ELF-1 (cell line): ENCODE measurements at places on chromosomes 3 and 15.

DNA sequence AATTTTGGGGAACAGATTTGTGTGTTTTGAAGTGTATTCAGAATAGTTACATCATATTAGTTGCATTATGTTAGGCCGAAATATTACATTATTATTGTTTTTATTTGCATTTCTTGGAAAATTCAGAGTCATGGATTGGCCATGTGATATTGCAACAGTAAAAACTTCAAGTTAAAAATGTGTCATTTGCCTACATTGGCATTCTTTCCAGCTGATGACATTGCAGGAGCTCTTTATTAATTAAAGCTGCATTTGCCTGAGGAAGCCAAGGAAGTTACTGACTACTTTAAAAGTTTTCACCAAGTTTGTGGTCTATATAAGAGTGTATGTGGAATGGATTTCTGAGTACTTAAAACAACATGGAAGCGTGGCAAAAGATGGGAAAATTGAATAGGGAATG is 726.4 kb upstream of the SGO1 start:
- no peak for DNase-seq

GRCh38 chr3:160278210-160278609 is 53.0 kb downstream of the C3orf80 start:
- no peak for DNase-seq

GRCh38 chr3:88810455-88810854 is 297.0 kb upstream of the EPHA3 start:
- no peak for DNase-seq

DNA sequence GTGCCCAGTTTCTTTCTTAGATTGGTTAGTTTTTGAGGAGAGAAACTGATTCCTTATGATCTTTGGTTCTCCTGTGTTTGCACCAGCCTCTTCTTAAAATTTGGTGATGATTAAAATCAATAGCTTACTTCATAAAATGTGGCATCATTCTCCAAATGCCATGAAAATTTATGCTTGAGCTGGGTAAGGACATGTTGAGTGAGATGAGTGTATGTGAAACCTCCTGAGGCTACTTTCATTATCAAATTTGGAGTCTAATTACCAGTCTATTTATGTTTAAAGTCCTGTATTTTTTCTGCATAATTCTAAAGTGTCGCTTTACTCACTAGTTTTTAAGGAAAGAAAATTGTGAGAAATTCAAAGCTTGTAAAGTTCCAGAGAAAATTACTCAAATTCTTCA is 102.1 kb downstream of the DIPK2A start:
- no peak for DNase-seq

- no peak for DNase-seq
These were observed 4.0 kb upstream of the SKIL start for GRCh38 chr3:170353485-170353884.

DNA sequence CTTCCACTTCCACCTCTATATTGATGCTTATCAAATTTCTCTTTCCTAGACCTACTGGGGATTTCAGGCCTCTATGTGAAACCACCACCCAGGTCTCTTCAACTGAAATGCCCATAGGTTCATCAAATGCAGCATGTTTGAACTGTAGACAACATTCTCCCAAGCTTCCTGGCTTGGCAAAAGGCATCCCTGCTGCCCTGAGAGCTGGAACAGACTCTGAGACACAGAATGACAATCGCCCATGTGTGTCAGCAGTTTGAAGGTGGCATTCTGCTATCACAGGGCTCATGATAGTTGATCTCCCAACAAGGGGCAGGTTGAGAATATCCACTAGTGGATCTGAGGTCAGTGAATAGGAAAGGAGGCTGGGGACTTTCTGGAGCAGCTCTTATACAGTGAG is 200.7 kb downstream of the RPLP1 start:
- no peak for DNase-seq

DNA sequence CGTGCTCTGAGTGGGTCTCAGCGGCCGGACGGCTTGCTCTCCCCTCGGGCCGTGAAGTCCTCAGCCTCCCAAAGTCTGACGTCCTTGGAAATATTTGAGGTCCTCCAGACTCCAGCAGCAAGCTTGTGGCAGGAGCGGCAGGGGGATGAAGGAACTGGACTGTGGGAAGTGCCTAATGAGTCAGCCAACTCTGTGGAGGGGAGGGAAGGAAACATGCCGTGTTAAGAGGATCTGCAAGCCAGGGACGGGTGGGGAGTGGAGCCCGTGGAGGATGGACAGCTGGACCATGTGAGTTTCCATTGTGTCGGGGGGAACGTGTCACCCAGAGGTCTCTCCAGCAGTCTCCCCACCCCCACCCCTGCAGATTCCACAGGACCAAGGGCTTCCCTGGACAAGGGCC is 39.4 kb upstream of the IDH2 start:
- DNase-seq: no peak

DNA sequence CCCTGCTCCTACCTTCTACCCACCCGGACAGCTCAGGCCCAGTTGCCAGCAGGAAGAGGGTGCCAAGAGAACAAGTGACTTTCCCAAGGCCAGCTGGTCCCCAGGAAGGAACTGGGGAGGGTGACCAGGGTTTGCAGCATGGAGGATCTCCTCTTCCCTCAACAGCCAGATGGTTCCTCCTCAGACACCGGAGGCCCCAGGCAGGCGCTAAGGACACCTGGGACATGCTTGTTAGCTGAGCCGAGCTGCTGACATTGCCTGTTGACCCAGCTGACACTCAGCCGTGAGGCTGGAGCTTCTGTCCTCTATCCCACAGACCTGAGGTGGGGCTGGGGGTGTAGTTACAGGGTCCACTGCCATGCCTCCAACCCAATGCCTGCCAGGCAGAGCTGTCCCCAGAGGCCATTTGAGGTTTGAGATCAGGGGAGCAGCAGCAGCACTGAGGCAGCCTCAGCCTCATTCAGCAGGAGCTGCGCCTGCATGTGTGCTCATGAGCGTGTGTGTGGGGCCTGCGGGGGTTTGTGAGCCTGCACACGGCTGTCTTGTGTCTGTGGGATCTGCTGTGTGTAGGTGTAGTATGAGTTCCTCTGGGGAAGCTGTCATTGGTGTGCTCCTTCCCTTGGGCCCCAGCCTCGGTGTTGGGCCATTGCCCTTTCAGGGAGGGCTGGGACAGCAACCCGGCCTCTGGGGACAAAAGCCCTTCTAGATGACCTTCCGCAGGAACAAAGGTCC is 7.1 kb downstream of the CPLX3 start:
- no peak for DNase-seq

DNA sequence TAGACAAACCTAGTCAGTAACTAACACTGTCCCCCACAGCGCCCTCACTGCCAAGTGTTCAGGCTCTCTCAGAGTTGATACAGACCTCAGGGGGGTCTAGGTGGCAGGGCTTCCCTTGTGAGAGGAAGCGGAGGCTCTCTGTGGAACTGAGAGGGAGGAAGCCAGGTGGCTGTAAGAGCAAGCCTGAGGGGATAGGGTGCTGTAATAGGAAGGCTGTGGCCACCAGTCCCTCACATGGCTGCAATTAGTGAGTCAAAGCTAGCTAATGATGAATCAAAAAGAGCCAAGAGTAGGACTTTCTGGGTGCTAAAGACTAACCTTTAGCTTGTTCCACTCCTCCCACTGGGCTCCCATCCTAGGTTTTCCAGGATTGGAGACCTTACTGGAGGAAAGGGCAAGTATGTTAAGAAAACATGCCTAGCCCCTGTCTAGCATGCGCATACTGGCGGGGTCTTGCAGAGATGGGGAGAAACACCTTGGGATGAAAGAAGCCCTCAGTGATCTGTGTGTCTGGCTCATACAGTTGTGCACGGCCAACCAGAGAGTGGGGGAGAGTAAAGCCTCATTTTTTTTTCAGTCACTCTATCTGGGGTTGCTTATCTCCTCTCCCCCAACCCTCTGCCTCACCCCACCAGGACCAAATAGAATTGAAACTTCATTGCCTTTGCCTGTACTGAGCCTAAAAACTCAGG is 13.3 kb upstream of the SOX2 start:
- DNase-seq: peak; percentile 34

- no peak for DNase-seq
These were observed 50.0 kb downstream of the STRIT1 start for GRCh38 chr3:155243512-155243921.

- DNase-seq: no peak
These were observed 1020.3 kb downstream of the NAALADL2 start for GRCh38 chr3:175879417-175879816.

GRCh38 chr15:47812470-47812999 is 95.2 kb downstream of the SEMA6D start:
- no peak for DNase-seq

DNA sequence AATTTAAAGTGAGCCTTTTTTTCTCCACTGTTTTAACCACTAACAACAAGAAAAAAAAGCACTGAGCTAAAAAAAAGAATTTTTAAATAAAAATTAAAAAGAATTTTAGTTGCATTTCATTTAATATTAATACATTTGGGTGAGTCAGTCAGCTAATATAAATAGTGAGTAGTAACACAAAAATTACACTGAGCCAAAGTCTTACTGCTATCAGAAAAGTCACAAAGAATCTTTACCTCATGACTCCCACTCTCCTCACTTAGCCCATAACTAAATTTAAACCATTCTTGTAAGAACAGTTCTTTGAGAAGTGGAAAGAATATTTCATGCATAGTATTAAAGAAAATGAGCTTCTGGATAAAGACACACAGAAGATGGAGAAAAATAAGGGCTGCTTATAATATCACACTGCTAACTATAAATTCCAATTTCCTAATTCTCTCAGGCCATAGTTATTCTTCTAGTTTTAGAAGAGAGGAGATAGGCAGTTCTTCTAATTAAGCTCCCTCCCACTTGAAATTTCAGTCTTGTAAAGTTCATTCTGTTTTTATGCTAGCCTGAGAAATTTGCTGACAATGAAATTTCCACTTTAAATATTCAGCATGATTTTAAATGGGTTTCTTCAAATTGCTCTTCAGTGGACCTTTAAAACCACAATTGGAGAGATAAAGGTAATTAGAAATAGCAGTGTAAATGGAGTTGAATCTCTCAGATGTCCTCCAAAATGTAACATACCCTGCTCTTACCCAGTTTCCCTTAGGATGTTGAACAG is 17.6 kb downstream of the SHQ1 start:
- DNase-seq: no peak

- no peak for DNase-seq
These were observed 621.8 kb downstream of the MECOM start for GRCh38 chr3:169041677-169042171.

GRCh38 chr15:63460210-63461155 is 43.9 kb upstream of the USP3 start:
- no peak for DNase-seq

DNA sequence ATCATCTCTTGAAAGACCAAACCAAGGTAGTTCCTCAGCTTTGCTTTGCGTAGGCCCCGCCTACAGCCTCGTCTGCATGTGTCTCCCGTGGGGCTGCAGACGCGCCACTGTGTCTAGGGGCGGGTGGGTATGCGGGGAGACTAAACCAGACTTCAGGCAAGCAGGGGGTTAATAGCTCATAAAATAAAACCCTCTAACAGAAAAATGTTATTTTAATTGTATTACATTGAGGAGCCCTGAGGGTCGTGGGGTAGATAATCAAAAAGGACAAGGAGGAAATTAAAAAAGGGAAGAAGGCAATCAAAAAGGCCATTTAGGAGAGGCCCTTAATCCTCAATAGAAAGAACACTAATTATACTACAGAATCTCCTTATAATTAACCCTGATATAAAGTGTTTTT is 247.6 kb upstream of the ICE2 start:
- no peak for DNase-seq

- DNase-seq: peak; percentile 38
These were observed 6.1 kb upstream of the PLSCR4 start for GRCh38 chr3:146256851-146257486.

GRCh38 chr3:141274411-141275031 is 42.9 kb downstream of the PXYLP1 start:
- no peak for DNase-seq

- no peak for DNase-seq
These were observed 1215.5 kb downstream of the ROBO2 start for GRCh38 chr3:78255403-78255802.

DNA sequence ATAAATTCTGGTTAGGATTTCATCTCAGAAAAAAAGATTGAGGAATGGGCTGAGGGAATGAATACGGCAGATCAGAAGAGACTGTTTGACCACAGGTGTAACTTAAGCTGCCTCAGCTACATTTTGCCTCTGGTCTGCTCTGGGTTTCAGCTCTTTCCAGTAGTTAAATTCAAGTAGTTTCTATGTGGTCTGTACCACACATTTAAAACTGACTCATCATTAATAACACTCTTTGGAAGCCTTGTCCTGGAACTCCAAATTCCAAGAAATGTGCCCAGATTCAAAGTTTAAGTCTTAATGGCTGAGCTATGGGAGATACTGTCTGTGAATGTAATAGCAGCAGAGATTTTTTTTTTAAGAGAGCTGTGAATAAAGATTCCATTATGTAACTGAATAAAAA is 133.1 kb upstream of the IGSF10 start:
- DNase-seq: no peak
